ENCODE measurements at places on chromosomes 1 and 21. TPM values are rescaled to one million over a fixed set of nuclear protein-coding genes. Genes with fewer than 3 reads are reported as not detected.

- DNase-seq: no peak
Observed at GRCh38 chr1:56034222-56034621, 545.1 kb downstream of the PLPP3 start.

DNA sequence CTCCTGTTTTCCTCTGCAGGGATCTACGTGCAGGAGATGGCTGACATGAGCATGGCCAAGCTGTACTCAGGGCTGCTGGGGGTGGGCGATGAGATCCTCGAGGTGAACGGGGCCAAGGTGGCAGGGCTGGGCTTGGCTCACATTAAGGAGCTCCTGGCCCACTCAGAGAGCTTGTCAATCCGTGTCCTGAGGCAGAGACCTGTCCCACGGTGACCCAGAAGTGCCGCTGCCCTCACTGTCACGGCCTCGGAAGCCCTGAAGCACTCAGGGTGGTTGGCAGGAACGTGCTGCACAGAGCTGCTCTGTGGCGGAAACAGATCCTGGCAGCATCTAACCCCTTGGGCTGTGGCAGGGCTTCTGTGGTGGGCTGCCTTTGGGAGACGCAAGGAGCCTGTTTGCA lies 37.6 kb downstream of the KIAA1614 start:
- DNase-seq: no peak

The WNT9A gene
- polyA plus RNA-seq: 11.2 TPM

The CD58 gene
- polyA plus RNA-seq: 10.3 TPM

- no peak for DNase-seq
Observed at GRCh38 chr1:243924188-243924587, 74.1 kb upstream of the AKT3 start.

The CDC20 gene
- 14.3 TPM for polyA plus RNA-seq

DNA sequence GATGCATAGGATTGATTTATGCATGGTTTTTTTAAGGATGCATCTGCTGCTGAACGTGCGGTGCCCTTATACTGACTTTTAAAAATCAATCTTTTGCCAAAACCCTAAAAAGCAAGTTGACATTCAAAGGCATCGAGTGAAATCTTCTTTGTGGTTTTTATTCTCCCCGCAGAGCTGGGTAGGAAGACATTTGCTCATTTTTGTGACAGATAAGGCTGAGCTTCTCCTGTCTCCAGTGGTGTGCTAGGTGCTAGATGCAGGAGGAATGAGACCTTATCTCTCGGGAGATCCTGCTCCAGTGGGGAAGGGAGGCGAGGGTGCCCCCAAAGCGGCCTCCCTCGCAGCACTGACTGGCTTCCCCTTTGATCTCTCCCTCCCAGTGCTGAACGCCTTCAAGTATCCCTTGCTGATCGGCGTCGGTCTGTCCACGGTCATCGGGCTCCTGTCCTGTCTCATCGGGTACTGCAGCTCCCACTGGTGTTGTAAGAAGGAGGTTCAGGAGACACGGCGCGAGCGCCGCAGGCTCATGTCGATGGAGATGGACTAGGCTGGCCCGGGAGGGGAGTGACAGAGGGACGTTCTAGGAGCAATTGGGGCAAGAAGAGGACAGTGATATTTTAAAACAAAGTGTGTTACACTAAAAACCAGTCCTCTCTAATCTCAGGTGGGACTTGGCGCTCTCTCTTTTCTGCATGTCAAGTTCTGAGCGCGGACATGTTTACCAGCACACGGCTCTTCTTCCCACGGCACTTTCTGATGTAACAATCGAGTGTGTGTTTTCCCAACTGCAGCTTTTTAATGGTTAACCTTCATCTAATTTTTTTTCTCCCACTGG lies 14.9 kb upstream of the CD101 start:
- DNase-seq: no peak

DNA sequence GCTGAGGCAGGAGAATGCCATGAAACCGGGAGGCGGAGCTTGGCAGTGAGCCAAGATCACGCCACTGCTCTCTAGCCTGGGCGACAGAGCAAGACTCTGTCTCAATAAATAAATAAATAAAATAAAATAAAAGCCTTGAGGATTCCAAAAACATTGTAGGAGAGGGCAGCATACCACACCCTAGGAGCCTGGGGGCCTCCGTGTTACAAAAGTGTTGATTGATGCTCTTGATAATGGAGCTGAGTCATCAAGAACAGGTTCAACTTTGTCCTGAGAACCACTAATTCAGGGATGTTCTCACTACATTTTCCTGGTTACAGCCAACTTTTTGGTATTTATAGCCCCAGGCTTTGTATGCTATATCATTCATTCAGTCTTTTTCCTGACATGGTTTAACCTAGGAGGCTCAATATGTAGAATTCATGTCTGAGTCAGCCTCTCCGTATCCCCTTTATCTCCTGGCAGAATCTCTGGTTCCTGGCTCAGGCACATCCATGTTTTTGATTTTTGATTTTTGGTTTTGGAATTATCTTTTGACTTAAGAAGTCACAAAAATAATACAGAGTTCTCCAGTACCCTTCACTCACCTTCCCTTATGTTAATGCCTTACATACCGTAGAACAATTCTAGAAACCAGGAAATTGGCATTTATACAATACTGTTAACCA lies 69.4 kb downstream of the LRRC8D start:
- DNase-seq: no peak

DNA sequence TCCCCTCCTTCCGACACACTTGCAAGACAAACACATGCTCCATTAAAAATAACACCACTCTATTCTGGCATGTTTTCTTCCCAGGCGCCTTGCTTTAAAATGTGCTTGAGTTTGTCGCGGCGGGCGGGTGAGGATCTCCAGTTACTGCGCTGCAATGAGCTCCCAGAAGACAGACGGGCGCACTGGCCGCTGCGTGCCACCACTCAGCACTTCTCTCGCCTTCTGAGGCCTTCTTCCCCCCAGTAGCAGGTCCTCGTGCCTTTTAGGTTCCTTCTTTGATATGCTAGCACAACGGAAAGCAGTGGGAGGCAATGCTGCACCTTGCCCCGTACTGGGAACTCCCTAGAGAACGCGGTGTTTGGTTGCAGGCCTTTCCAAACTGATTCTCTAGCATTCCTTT lies 279.5 kb upstream of the NR5A2 start:
- no peak for DNase-seq

The SLC9C2 gene
- not detected for polyA plus RNA-seq

DNA sequence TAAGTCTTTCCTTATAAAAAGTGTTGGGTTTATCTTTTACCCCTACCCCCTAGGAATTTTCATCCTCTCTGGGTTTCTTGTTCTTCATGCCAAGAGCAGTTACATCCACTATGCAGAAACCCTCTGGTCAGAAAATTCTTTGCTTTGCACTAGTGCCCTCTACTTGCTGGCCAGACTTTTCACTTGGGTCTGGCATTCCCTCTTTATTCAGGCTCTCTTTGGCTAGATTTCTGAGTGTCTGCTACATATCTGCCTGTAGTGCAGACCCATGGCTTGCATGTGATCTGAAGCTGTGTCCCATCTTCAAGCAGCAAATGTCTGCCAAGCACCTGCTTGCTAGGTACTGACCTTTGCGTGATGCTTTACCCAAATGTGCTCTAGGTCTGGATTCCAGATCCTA lies 237.0 kb downstream of the GPATCH2 start:
- no peak for DNase-seq

DNA sequence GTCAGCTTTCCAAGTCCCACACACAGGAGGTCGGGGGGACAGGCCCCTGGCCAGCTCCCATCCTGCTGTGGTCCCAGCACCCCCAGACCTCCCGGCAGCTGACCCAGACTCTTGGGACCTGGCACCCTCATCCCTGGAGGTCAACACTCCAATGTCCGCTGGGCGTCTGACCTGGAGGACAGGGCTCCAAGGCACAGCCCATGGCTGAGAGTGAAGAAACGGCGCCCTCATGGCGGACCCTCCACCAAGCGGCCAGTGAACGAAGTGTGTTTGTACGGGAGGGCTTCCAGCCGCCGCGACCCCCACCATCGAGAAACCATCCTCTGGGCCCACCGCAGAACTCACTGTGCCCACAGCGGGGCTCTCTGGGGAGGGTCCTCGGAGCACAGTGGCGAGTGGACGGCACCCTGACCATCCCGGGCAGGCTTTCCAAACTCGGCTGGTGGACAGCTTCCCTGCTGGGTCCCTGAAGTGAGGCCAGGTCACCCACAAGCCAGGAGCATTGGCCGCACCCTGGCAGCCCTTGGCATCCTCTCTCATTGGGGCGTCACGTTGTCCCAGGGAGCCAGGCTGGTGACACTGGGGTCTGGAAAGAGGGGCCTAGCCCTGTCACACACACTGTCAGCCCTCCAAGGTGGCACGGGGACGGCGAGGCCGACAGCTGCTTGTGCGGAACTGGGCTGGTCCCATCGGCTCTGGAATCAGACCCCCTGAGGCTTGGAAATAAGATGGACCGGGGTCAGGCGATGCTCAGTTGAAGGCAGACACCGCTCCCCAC lies 47.8 kb upstream of the COL6A2 start:
- DNase-seq: no peak
